ENCODE measurements at places on chromosomes 6 and 20. TPM values are rescaled to one million over a fixed set of nuclear protein-coding genes. Genes with fewer than 3 reads are reported as not detected.

GRCh38 chr6:84016029-84016428 lies 17.5 kb upstream of the MRAP2 start:
- DNase-seq: no peak

- peak; percentile 9 for DNase-seq
These were observed 659 bp downstream of the MCUR1 start for GRCh38 chr6:13813621-13814175.

STX11 gene
- 0.90 TPM for polyA plus RNA-seq

DNA sequence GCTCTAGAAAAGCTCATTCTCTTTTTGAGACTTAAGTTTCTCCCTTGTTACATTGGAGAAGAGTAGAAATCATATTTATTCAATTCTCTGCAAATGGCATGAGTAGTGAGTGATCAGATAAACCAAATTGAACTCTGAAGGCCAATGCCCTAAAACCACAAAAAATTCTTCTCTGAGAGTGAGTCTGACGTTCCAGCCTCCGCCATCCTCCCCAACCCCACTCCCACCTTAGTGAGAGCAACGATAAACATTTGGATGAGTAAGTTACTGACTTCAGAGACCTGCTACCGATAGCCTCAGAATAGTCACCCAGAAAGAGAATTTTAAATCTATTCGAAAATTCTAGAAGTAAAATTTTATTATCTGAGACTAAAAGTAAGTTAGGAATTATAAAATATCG lies 94.6 kb downstream of the TFAP2A start:
- DNase-seq: no peak

DNA sequence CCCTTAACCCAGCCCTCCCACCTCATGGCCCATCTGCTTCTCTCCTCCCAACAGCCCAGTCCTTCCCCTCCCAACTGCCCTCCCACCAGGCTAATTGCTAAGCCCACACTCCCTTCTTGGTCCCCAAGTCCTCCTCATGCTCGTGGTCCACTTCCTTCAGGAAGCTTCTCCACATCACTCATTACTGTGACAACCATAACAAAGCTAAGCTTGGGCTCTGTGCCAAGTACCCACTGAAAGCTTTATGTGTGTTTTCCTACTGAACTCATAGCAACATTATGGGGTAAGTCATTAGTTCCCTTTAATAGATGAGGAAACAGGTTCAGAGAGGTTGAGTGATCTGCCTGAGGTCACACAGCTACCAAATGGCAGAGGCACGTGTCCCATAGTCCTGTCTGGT lies 16.2 kb downstream of the FRS3 start:
- DNase-seq: no peak

C2 gene
- 0.74 TPM for polyA plus RNA-seq

DNA sequence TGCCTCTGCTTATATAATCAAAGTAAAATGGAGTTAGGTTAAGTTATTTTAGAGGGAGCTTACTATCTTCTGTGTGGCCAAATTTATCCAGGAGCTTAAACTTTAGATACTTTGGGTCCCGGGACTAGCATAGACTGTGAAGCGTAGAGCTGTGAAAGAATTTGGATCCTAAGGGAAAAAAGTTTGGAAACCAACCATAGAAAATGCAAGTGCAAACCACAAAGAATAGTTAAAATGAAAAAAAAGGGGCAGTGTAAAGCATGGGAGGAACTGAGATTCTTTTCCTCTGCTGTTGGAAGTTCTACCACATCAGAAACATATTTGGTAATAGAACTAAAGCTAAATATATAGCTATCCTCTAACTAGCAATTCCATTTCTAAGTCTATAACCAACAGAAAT lies 232.2 kb upstream of the FLRT3 start:
- no peak for DNase-seq

GRCh38 chr6:127058936-127059335 lies 59.5 kb upstream of the RSPO3 start:
- DNase-seq: no peak

KLHDC3 gene
- polyA plus RNA-seq: 102 TPM

GRCh38 chr6:143375022-143375585 lies 75.4 kb downstream of the ADAT2 start:
- DNase-seq: no peak

CST2 gene
- not detected for polyA plus RNA-seq

CALHM6 gene
- polyA plus RNA-seq: 0.78 TPM

DNA sequence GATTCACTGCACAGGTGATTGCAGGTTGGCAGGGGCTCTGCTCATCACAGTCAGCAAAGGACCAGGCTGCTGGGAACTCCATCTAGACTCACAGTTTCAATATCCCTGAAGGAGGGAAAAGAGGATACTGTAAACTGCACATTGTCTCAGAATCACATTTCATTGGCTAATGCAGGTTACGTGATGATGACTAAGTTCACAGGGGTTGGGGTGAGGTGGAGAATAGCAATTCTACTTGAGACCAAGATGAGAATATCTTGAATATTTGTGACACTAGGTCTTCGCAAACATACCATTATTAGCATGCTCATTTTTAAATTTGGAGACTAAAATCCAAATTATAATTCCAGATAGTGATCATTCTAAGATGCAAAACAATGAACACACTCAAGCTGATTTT lies 208.5 kb upstream of the CITED2 start:
- no peak for DNase-seq

DNA sequence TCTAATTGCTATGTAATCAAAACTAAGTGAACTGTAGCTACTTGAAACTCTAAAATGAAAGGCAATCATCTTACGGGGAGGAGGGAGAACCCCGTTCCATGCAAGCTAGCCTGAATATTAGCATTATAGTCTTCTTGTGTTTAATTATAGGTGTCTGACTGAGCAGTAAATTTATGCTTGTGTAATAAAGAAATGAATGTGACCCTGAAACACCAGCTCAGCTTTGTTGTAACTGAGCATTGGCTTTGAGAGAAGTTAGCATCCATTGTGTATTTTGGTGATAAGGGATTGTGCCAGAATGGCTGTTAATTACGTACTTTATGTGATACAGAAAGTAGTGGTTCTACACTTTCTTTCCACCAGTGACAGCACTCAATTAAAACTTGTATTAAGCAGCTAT lies 86.9 kb downstream of the QKI start:
- no peak for DNase-seq

DNA sequence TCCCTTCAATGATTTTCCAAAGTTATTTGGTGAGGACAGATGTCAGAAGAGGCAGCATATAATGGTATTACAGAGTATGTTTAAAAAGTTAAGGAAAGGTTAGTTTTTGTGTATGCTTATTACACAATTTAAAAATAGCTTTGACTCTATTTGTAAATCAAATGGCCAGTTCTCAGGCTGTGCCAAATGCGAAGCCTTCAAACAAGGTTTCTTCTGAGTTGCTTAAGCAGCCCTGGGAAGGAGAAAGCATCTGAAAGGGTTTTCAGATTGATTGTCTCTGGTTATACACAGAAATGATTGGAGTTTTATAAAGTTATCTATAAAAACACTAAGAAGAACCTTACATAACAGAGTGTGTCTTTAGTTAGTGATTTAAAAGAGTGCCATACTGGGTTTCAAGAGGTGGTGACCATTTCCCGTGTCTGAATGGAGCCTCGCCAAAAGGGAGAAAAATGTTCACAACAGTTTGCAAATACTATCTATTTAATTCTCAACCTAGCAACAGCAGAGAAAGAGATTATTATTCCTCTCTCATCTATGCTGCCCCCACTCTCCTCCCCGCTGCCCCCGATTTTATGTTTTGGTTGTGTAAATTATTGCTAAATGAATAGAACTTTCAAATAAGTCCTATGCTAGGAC lies 16.7 kb downstream of the CD109 start:
- no peak for DNase-seq

Data from BJ (cell line).